ENCODE measurements at places on chromosomes 11 and 22. TPM values are rescaled to one million over a fixed set of nuclear protein-coding genes. Genes with fewer than 3 reads are reported as not detected.

The PDGFB gene
- total RNA-seq = 11.3 TPM

The MOV10L1 gene
- 1.8 TPM for total RNA-seq

The CRYBB3 gene
- not detected for total RNA-seq

The MS4A4E gene
- total RNA-seq = not detected

The CTSW gene
- not detected for total RNA-seq

The MYO7A gene
- 3.5 TPM for total RNA-seq

The DNAJB7 gene
- total RNA-seq = not detected

The BTBD18 gene
- not detected for total RNA-seq

The MMP13 gene
- total RNA-seq = not detected

The GGTLC3 gene
- total RNA-seq = not detected

The OR51S1 gene
- total RNA-seq = not detected

The OR4D5 gene
- not detected for total RNA-seq

The RAPSN gene
- not detected for total RNA-seq

The INPP5J gene
- total RNA-seq = 3.7 TPM

The TSSK2 gene
- not detected for total RNA-seq

The FAM180B gene
- not detected for total RNA-seq
